ENCODE measurements at places on chromosomes 3 and 15. TPM values are rescaled to one million over a fixed set of nuclear protein-coding genes. Genes with fewer than 3 reads are reported as not detected.

DNA sequence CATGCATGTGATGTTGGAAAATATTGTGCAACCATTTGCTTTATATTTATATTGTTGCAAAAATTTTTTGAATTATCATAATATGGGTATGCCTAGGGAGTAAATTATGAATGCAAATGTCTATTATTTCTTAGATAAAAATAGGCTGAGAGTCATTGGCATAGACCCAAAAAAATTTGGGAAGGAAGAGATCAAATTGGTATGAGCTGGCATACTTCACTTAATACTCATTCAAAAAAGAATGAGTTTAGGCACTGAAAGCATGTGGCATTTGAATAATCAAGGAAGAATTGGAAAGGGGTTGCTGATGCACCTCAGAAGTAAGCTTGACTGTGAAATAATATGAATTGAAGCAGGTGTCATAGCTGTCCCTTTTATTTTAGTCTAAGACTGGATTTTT, 764.0 kb upstream of the DPPA4 start:
- no peak for DNase-seq

- no peak for DNase-seq
Observed at GRCh38 chr3:171682743-171683142, 127.5 kb downstream of the PLD1 start.

GRCh38 chr3:122167630-122168029, 15.8 kb upstream of the CASR start:
- no peak for DNase-seq

- DNase-seq = no peak
Observed at GRCh38 chr3:192212979-192213378, 514.4 kb downstream of the FGF12 start.

DNA sequence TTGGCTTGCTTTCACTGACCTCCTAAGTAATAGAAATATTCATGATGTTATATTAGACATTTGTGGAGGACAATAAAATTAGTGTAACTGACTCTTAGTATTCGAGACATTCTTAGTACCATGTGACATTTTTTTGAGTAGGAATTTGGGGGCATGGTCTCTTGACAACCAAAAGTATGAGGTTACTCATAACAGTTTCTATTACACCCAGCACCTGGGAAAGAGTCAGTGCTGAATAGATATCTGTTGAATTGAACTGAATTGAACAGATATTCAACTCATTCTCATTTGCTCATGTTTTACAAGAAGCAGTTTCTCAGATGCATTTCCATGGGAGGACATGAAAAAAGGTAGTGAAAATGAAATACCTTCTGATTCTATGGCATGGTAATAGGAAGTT, 84.4 kb downstream of the CMSS1 start:
- DNase-seq = no peak

Gene SCN11A
- polyA plus RNA-seq = 1.6 TPM

Gene MUSTN1
- polyA plus RNA-seq = 1.4 TPM

Gene SLC28A1
- polyA plus RNA-seq = 6.4 TPM

All from renal pelvis (tissue), 12 donors.